CD4-positive, alpha-beta T cell treated with Interleukin-21 for 1 hour (primary cell): ENCODE measurements at places on chromosomes 5 and 9.

DNA sequence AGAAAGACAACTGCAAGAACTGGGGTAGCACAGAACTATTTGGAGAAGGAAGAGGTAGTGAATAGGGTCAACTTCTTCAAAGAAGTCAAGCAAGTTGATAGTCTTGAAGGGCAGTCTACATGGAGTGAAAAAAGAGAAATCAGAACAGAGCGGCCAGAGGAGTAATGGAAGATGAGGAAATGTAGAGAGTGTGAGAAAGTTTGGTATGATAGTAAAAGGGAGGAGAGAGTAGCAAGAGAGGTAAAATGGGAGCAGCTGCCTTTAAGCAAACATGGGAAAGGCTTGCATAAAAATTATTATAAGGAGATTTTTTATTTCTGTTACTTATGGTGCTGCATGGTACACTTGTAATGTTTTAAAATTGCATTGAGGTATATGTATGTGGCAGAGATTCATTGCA, 6.8 kb downstream of the ITGA2 start:
- DNase-seq = no peak

DNA sequence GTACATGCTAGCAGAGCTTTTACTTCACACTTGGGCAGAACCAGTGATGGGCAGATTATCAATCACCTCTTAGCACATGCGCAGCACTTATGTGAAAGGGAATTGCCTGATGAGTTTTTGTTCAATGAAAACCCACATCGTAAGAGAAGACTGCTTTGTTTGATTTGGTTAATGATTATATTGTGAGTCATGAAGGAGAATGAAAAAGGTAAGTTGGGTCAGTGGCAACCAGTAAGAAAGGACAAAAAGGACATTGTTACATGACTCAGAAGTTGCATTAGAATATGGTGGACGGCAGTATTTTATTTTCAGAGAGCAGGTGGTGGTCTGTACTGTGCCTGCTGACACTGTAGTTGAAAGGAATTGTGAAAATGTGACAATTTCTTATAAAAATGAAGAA, 127.4 kb downstream of the AOPEP start:
- no peak for DNase-seq

DNA sequence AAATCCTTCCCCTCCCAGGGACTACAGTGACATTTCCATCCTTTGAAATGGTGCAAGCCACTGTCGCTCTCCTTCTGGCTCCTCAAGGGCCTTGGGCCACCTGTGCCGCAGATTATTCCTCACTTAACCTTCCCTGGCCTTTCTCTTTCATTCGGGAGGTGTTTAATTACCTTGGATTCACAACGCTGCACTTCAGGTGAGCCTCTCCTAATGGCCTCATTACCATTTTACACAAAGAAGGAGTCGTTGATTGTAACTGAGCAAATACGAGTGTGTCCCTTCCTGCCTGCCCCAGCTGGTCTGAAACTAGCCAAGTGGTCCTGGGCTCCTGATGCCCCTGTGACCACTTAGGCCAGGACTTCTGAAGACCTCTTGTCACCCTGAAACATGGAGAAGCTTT, 205.0 kb downstream of the CRB2 start:
- DNase-seq = no peak

GRCh38 chr9:134689321-134690181, 47.9 kb downstream of the COL5A1 start:
- DNase-seq = peak; percentile 5

DNA sequence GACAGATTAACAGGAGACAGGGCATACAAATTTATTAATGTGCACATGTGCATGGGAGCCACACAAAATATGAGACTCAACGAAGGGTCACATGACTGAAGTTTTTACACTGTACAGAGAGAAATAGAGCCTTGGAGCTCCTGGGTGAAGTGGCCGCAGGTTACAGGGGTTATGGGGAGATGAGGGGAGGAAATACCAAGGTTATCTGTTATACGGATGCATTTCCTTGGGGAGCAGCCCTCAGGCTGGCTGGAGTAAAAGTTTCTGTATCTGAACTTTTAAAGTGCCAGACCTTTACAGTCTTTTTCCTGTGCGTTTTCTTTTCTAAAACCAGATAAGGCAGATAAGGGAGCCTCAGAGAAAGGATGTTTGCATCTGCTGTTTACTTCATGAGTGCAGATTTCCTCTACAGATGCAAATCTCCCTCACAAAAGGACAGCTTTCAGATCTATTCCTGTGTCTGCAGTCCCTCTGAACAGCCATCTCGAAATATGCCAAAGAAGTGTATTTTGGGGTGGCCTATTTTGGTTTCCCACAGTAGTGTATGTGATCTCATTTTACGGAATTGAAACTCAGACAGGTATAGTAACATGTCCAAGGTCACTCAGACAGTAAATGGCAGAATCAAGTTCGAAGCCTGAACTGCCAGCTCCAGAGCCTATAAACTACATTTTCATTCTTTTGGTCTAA, 139.3 kb upstream of the FBXL17 start:
- DNase-seq = no peak

DNA sequence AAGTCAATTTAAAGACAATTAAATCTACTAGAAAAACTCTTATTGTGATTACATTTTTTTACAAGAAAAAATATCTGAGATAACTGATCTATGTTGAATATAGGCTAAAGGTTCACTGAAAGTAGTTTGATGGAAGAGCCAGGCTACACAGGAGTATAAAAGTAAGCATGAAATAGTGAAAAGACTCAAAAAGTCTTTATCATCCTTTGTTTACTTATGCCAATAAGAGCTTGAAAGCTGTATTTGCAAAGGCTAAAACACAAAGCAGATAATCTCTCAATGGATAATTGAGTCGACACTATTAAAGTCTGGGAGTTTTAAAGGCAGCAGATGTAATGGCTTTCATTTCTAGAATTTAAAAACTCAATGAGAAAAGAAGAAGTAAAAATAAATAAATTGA, 42.0 kb downstream of the SSBP2 start:
- DNase-seq = no peak

GRCh38 chr9:137759117-137759516, 118.5 kb upstream of the CACNA1B start:
- DNase-seq = no peak

GRCh38 chr9:138103849-138104206, 226.2 kb downstream of the CACNA1B start:
- no peak for DNase-seq

DNA sequence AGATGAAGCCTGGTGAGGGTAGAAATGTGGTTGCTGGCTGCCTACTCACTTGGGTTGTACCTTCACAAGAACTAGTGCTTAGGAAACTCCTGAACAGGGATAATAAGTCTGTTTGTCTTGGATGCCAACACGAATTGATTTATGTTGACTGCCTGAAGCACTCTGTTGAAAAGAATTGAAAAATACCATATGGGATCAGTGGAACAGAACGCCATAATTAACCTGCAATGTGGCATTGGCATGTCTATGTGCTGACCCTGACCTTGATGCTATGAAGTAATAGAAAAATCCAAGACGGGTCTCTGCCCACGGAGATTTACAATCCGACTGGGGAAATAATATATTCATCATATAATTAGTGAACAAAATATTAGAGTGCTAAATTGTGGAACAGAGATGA, 10.5 kb downstream of the LIX1 start:
- no peak for DNase-seq

DNA sequence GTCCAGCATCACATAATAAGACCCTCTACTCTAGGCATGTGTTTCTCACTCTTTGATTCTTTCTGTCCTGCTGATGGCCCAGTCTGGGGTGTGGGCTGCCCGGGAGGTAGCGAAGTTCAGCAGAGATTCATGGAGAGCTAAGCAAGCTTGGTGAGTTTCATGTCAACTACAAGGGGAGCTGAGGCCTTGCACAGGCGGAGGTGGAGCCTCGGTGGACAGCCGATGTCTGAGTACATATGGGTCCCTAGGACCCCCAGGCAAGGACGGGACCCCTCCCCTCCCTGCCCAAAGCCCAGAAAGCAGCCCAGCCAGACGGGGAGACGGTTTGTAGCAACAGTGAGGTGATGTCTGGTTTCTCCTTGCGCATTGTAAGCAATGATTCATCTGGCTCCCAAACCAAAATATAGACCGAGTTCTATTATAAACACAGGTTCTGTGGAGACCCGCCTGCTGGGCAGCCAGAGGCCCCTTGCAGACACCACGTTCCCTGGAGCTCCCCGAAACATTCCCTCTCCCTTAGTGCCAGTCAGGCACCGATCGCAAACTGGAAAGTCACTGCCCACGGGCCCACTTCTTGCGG, 45.5 kb downstream of the COL27A1 start:
- DNase-seq = no peak

DNA sequence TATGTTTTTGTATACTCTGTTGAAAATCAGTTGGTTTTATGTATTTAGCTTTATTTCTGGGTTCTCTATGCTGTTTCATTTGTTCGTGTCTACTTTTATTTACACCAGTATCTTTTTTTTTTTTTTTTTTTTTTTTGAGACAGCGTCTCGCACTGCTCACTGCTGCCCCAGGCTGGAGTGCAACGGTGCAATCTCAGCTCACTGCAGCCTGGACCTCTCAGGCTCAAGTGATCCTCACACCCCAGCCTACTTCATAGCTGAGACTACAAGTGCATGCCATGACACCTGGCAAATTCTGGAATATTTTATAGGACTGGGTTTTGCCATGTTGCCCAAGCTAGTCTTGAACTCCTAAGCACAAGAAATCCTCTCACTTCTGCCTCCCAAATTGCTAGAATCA, 869.4 kb upstream of the CDH6 start:
- DNase-seq = no peak
